ENCODE measurements at places on chromosomes 12 and 14.
A peak's percentile ranks its signal among the peaks of the same experiment; 100 is the strongest.

- DNase-seq = no peak
These were observed 83.7 kb upstream of the ETV6 start for GRCh38 chr12:11565752-11566151.

DNA sequence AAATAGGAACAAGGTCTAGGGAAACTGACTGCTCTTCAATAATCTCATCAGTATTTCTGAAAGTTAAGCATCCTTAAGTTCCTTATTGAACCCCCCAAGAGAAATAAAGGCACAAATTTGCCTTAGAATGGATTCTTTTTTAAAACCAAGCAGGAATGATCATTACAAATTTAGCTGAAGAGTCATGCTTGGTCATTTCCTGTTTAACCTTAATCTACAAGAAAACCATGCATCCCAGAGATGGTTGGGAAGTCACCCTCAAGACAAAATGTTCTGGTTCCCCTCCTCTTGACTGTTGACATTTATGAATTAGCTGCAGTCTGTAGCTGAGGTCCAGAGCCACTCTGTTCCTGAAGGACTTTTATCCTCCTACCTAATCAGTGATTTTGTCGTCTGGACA is 291.8 kb upstream of the G2E3 start:
- no peak for DNase-seq

- DNase-seq = no peak
These were observed 540 bp downstream of the PAX9 start for GRCh38 chr14:36662258-36662542.

GRCh38 chr14:46230540-46230939 is 421.0 kb downstream of the RPL10L start:
- no peak for DNase-seq

DNA sequence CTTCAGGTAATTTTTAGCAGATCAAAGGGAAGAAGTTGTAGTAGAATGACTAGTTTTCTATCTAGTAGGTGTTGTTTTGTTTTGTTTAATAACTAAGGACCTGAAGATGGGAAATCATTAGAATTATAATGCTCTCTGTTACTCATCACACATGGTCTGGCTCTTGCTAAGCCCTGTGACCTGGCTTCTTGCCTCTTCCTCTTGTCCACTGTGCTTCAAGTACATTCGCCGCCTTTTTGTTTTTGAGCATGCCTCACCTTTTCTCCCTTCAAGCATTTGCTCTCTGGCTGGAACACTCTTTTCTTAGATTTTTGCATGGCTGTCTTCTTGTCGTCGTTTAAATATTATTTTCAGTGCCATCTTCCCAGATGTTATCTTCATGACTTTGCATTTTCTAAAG is 47.7 kb downstream of the DAAM1 start:
- DNase-seq = no peak

GRCh38 chr12:125549171-125549570 is 483.9 kb downstream of the AACS start:
- DNase-seq = no peak

- DNase-seq = no peak
These were observed 54.4 kb downstream of the ANAPC7 start for GRCh38 chr12:110349096-110349495.

GRCh38 chr14:104741803-104742251 is 11.1 kb upstream of the SIVA1 start:
- no peak for DNase-seq

DNA sequence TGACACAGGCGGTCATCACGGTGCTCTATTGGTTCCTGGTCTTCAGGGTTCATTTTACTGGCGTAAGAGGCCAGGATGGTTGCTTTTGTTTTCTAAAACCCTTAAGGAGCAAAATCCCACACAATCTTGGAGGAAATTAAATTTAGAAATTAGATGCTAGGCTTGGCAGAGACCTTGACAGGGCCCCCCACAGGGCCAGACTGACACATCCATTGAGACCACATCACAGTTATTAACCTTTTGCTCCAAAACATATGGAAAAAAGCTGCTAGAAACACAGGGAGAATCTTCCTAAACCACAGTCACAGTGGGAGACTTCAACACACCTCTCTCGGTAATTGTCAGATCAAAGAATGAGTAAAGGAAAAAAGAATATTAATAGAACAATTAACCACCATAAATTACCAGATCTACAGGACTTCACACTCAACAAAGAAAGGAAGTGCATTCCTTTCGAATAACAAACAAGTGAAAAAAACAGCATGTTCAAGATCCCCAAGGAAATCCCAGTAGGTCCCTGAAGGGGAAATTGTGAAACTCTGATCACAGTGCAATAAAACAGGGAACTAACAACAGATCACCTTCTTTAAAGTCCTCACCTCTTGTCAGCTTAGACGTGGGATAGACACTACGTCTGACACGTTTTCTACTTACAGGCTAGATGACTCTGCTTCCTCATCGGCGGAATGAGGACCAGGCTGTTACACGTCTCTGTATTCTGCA is 40.2 kb upstream of the TMEM179 start:
- no peak for DNase-seq

GRCh38 chr12:130216031-130216430 is 53.8 kb downstream of the FZD10 start:
- DNase-seq = no peak

DNA sequence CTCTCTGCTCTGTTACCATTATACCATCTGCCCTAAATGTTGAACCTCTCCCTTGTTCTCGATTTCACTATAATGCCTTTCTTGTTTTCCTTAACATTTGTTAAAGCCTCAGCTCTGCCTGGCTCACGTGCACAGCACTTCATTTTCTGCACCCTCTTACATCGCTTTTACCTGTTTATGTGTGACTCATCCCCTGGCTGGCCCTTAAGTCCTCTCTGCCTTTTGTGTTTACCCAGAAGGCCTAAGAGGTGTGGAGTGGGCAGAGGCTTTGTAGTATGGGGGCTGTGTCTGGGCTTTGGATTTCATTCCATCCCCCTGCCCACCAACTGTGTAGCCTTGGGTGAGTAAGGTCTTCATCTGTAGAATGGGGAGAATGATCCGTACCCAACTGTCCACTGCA is 36.5 kb downstream of the UBE3B start:
- no peak for DNase-seq

DNA sequence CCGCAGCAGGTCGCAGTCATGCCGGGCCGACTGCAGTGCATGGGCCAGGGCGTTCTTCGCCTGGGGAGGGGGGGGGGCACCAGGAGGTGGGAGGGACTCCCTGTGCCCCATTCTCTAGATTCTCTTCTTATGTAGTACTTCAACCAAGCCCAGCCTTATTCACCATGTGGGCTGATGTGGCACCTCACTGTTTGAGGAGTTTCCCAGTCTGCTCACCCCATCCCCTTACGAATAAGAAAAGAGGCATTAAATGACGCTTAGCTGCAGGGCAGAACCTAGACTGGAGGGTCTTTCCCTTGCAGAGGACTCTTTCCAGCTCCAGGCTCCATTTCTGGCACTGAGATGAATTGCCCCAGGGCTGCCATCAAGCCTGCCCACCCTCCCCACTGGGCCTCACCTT is 12.2 kb downstream of the CMTM5 start:
- no peak for DNase-seq

GRCh38 chr12:54935235-54935951 is 49.2 kb downstream of the TESPA1 start:
- DNase-seq = peak; percentile 34
